ENCODE measurements at places on chromosomes 2 and 18. TPM values are rescaled to one million over a fixed set of nuclear protein-coding genes. Genes with fewer than 3 reads are reported as not detected.

- DNase-seq = no peak
These were observed 885 bp upstream of the DSEL start for GRCh38 chr18:67517444-67517765.

- no peak for DNase-seq
These were observed 691.3 kb downstream of the LRP1B start for GRCh38 chr2:141439524-141439923.

- no peak for DNase-seq
These were observed 115.2 kb downstream of the FAM210A start for GRCh38 chr18:13611142-13611600.

DNA sequence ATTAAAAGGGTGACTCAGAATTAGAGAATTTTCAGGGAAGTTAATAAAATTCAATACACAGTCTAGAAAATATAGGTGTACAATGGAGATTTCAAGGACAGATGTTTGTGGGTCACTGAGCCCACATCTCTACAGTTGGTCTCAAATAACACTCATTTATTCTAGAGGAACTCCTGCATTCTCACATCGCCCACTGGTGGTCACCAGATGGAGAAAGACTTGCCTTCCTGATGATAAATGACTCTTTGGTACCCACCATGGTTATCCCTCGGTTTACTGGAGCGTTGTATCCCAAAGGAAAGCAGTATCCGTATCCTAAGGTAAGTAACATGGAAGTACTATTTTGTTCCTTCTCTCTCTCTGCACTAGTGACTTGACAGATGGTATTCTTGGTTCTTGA lies 1297.1 kb downstream of the DPP10 start:
- DNase-seq = no peak

DNA sequence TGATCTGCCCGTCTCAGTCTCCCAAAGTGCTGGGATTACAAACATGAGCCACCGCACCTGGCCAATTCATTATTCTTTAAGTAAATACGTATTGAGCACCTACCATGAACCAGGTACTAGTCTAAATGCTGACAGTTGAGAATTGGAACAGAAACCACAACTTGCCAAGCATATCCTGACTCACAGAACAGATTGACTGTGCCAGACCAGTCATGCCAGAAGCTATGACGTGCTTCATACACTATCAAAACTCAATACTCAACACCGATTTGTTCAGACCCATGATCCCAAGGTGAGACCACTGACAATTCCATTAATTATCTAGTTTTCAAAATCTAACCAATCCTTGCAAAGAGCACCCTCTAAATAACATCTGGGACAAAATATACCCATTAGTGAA lies 148.6 kb downstream of the B3GNT2 start:
- no peak for DNase-seq

DNA sequence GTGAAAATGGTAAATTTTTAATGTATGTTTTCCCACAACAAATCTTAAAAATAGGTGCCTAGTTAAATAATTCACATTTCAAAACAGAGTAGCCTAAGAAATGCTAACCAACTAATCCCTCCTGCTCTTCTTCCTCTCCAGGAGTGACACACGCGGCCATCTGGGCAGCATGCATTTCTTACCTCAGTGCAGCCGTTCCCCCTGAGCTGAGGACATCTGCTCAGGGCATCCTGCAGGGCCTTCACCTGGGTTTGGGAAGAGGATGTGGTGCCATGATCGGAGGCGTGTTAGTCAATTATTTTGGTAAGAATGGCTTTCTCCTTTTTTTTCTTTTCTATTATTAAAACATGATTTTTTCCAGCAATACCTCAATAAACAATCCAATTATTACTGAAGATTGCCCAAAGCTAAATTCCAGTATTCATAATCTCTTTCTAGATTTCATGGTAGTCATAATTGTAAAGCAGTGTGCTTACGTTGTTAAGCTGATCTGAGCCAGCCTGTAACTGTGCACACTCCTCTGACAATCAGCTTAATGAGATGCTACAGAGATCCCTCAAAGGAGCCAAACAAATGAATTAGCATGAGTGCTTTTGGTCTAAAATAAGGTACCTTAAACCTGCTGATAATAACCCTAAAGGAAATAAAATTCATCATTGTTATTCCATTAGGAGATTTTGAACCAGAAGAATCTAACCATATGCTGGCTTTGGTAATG lies 45.8 kb downstream of the NEMP2 start:
- DNase-seq = no peak

- no peak for DNase-seq
These were observed 41.4 kb downstream of the PDK1 start for GRCh38 chr2:172597176-172597842.

- DNase-seq = no peak
These were observed 1390.4 kb downstream of the SUCLG1 start for GRCh38 chr2:83068714-83069113.

DNA sequence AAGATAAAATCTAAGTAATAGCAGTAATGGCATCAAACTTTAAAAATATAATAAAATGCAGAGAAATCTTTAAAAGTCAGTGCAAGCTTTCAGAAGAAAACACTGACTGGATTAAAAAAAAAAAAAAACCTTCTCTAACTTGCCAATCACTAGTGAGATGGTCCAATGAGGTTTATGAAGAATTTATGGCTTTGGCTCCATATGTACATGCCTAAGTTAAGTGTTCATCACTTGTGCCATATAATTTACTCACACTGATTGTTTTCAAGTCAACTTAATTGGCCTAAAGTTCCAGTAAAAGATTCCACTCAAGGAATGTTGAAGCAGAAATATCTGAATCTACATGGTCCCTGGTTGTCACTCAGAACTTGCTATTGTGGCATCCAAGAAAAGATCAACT lies 40.7 kb upstream of the RAB27B start:
- no peak for DNase-seq

GRCh38 chr2:64659252-64659651 lies 5.5 kb upstream of the SERTAD2 start:
- no peak for DNase-seq

GRCh38 chr18:10418836-10419235 lies 35.6 kb upstream of the APCDD1 start:
- DNase-seq = no peak

GRCh38 chr2:145137211-145137610 lies 617.3 kb upstream of the ZEB2 start:
- no peak for DNase-seq

DNA sequence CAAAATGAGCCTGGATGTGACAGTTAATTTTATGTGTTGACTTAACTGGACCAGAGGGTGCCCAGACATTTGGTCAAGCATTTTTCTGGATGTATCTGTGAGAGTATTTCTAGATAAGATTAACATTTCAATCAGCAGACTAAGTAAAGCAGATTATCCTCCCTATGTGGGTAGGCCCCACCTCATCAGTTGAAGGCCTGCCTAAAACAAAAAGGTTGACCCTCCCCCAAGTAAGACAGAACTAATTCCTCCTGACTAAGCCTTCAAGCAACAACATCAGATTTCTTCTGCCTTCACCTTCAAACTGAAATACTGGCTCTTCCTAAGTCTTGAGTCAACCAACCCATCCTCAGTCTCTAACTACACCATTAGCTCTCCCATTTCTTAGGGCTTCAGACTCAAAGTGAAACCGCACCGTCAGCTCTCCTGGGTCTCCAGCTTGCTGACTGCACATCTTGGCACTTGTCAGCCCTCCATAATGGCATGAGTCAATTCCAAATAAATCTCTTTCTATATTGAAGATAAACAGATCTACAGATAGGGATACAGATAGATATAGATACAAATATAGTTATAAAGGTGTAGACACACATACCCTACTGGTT lies 47.9 kb downstream of the MEMO1 start:
- DNase-seq = no peak

UGT1A1 gene
- not detected for total RNA-seq

IL36G gene
- not detected for total RNA-seq

KLHL30 gene
- not detected for total RNA-seq

KCNJ3 gene
- total RNA-seq = not detected

RGPD3 gene
- not detected for total RNA-seq

TMEM17 gene
- total RNA-seq = 0.28 TPM

TM4SF20 gene
- not detected for total RNA-seq
